ENCODE measurements at places on chromosomes 2 and 18. TPM values are rescaled to one million over a fixed set of nuclear protein-coding genes. Genes with fewer than 3 reads are reported as not detected.

LRRTM1 gene
- not detected for total RNA-seq

CFC1 gene
- not detected for total RNA-seq

CRACDL gene
- total RNA-seq: 3.2 TPM

HMSD gene
- total RNA-seq: not detected

SLC35G4 gene
- total RNA-seq: not detected

FAP gene
- not detected for total RNA-seq

RUFY4 gene
- total RNA-seq: not detected

AGAP1 gene
- total RNA-seq: 20.4 TPM

NGEF gene
- 18.1 TPM for total RNA-seq

PAPOLG gene
- total RNA-seq: 9.1 TPM

DAPL1 gene
- not detected for total RNA-seq

LRATD1 gene
- total RNA-seq: 0.02 TPM

KHK gene
- total RNA-seq: 9.5 TPM

ADRA2B gene
- total RNA-seq: 0.13 TPM

ABCB11 gene
- 0.03 TPM for total RNA-seq

CDKL4 gene
- not detected for total RNA-seq

DIPK1C gene
- not detected for total RNA-seq

DSC1 gene
- not detected for total RNA-seq

RAX gene
- total RNA-seq: not detected
